HS-5 (cell line): ENCODE measurements at places on chromosomes 16 and 17.

DNA sequence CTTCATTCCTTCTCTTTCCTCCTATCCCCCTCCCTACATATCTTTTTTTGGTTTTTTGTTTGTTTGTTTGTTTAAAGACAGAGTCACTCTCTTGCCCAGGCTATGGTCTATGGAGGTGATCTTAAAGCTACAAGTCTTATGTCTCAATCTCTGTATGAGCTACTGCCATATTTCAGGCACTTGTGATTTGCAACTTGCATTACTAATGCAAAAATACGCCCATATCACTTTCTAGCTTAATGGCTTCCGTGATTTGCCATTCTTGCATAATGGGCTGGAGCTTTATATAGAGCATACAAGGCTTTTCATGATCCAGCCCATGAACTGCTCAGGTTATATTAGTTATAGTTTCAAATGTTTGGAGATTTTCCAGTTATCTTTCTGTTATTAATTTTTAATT lies 7.5 kb downstream of the CFAP97D1 start:
- DNase-seq = no peak

DNA sequence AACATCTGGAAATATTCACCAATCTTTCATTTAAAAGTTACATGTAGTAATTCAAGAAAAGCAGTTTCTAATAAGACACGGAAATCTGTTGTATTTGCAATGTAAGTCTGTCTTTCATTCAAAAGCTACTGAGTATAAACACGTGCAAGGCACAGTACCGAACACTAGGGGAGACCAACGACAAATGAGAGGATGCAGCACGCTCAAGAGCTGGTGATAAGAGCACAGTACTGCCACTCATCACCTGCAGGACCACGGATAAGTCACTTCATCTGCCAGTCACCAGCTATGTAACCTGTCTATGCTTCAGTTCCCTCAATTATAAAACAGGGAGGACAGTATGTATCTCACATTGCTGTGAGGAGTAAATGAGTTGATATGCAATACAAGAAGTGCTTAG lies 67.1 kb downstream of the CLEC18A start:
- no peak for DNase-seq

DNA sequence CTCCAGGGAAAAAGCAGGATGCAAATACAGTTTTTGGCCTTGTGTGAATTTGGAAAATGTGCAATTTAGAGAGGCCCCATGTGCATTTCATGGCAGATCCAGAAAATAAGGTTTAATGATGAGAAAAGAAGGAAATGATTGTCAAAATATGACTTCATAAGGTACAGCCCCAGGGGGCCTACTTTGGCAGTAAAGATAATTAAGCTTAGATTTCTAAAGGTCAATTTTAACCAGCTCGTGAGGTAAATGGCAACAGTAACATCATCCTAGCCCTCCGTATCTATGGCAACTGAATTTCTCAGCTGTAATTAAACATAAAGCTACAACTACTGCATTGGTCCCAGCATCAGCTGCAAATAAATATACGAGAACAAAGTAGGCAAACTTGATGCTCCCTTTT lies 30.0 kb upstream of the PRSS54 start:
- DNase-seq = no peak

GRCh38 chr16:84228256-84228838 lies 11.5 kb downstream of the KCNG4 start:
- peak; percentile 36 for DNase-seq

DNA sequence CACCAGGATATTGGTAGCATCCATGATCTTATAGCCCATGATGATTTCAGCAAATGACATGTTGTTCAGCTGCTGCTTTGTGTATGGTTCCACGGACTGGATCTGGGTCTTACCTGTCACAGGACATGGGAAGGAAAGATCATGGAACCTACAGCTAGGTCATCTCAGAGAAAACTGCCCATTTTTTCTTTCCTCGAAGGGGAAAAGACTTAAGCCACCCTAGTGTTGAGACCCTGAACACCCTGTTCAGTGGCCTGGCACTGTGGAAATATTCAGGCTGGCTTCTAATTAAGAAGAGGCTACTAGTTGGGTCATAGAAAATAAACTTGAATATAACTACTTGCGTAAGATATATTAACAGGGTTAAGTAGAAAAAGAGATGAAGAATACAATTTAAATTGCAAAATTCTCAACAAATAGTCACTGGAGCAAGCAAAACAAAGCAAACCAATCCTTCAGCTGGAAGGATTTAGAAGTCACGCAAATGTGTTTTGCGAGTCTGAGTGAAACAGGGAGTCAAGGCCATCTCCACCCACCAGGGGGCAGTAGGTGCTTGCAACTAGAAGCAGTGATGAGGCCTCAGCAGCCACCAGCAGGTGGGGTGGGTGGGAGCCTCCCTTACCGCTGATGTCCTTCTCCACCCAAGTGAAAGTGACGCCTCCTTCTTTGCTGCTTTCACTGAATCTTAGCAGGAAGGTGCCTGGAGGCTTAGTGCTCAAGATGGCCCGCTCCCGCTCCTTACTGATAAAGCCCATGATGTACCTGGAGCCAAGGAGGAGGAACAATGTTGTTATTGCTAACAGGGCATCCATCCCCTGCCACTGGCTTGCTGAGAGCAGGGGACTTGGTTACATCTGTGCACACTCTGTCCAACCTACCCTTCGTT lies 34.3 kb downstream of the STAT5A start:
- peak; percentile 76 for DNase-seq

GRCh38 chr17:29131814-29132682 lies 48.1 kb downstream of the MYO18A start:
- DNase-seq = peak; percentile 53
